ENCODE measurements at places on chromosomes 13 and 19.

DNA sequence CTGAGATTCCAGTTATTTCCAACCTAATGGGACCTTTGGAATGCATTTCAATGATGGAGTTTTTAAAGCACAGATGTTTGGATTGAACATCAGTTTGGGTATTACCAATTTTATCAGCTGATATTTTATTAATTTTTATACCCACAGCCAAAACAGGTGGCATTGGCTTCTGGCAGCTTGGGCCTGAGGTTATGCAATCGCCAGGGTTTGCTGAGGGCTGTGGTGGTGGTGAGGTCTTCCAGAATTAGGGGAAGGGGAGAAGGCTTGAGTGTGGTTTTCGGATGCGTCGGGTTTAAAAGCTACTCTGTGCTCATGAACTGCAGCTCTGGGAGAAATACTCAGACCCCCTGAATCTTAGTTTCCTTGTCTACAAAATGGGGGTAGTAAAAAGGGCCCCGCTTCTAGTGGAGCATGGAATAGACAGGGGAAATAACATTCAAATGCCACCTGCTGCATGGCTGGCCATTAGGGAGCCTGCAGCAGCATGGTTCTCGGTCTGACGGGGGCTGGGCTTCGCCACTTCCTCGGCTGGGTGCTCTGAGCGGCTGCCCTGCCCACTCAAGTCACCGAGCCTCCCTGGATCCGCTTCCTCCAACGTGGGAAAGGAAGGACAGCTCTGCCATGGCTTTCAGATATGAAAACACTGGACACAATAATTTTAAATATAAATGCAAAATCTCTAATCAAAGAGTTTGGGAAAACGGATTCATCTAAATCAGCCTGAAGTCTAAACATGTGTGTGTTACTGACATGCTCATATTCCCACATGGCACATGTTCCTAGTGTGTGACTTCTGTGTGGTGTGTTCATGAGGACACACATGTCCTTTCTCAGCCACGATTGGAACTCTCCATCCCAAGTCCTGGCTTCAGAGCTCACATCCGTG, 35.2 kb downstream of the ADPRHL1 start:
- no peak for DNase-seq

DNA sequence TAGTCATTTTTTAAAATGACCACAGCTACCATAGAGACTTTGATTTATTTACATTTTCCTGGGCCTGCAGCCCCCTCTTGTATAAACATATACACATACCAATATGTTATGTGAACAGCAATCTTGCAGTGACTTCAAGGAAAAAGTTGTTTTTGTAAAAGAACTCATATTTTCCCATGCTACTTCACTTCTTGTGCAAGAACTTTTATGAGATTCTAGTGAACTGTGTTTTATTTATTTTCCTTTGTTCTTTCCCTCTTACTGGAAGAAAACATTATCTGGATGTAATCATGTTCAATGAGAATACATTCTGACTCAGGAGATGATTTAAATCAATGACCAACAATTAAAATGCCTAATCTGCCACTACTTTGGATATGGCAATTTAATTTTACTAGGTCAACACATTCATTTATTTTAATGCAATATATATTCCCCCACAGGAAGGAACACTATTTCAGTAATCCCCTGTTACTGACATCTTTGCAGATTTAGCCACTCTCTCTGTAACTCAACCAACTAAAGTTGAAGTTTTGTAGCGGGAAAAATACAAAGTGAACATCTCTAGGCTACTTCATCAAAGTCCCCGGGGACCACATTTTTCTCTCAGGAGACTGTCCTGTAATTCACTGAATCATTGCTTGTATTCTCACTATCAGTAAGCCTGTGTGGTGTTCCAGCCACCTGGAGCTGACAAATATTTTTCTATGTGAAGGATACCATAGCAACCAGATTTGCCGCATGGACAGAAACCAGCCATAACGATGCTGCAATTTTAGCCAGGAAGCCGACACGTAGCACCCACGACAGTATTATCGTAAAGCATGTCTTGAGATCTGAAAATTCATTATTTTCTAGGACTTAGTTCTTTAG, 90.5 kb downstream of the STARD13 start:
- DNase-seq = no peak

GRCh38 chr19:17421942-17422341, 2.1 kb downstream of the MVB12A start:
- DNase-seq = no peak

DNA sequence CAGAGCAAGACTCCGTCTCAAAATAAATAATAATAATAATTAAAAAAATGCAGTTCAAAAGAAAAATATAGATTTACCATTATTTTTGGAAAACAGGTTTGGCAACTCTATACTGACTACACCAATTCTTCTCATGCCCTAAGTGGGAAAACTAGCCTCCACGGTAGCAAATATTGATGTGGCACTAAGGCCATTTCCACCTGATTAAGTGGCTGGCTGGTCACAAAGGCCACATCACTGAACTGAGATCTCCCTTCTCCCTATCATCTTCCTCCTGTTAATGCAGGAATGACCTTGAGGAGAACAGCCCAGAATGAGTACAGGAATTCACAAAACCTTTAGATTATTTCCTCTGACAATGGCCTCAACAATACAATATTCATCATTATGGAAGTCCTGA, 18.6 kb downstream of the ZNF814 start:
- DNase-seq = no peak

- DNase-seq = no peak
These were observed 12.9 kb downstream of the NACC1 start for GRCh38 chr19:13130886-13131490.

DNA sequence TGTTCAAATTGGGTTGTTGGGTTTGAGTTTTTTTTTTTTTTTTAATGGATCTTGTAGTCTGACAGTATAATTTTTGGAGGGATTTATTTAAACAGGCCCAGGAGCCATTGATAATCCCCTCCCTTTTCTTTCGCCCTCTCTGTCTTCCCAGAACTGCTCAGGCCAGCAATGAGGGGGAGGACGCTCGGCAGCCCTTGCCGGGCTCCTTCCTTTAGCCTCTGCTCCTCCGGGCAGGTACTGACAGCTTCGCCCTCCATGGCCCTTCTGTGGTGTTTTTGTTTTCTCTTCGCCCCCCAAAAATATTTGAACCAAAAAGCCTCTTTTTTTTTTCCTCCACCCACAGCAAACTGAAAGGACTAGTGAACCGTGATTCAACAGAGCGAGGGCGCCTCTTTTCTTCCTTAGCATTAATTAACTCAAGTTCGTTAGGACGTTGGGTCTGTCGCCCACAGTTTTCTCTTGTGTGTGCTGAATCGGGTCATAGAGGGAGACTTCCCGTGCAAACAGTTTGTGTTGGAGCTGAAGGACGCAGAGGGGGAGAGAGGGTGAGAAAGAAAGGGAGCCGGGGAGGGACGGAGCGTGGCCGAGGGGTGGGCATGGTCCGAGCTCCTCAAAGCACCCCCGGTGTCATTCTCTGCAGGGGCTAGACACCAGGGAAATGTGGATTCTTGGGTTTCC, 21.5 kb downstream of the NFIX start:
- DNase-seq = no peak
